Esophagus squamous epithelium (tissue), 5 donors: ENCODE measurements at places on chromosomes 2 and 18.

- no peak for DNase-seq
Observed at GRCh38 chr18:7878265-7879211, 311.4 kb downstream of the PTPRM start.

DNA sequence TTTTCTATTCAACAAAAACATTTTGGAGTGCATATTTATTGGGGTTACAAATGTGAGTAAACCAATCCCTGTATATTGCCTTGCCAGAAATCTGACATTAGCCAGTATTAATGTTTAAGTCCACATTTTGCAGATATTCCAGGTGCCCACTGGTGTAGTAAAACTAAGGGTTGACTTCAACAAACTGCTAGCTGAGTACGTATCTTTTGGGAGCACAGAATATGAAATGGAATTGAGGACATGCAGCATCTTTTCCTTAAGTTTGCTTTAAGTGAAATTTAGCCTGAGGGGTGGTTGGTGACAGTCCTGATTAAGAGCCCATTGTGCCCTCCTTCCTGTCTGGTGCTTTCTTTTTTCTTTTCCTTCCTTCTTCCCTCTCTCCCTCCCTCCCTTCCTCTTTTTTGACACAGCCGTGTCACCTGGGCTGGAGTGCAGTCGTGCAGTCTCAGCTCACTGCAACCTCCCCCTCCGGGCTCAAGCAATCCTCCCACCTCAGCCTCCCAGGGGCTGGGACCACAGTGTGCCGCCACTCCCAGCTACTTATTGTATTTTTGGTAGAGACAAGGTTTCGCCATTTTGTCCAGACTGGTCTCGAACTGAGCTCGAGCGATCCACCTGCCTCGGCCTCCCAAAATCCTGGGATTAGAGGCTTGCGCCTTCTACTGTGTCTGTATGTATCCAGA is 1.6 kb downstream of the NUP35 start:
- no peak for DNase-seq

GRCh38 chr2:47024046-47024445 is 108.4 kb upstream of the MCFD2 start:
- no peak for DNase-seq

- no peak for DNase-seq
Observed at GRCh38 chr2:158795195-158795924, at the start of gene DAPL1. TSS of gene DAPL1 (plus strand) at chr2:158795317. CDS start at chr2:158795373, 56 bp downstream.

- DNase-seq = no peak
Observed at GRCh38 chr2:20723543-20723942, 56.6 kb downstream of the GDF7 start.

DNA sequence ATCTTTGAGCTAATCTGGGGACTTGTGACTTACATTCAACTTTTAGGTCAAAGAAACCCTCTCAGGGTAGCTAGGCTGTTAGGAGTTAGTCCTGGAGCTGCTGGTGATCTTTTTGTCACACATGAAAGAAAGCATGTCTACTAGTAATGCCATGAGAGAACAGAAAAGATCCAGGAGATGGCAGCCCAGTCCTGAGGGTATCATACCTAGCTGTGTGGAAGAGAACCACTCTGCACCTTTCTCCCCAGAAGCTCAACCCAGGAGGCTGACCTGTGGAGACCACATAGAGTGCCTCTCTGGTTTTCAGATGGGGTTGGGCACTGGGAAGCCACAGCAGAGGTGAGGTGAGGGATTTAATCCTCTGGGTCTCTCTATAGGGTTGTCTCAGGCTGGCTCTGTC is 460.2 kb upstream of the UBE2E3 start:
- DNase-seq = no peak

DNA sequence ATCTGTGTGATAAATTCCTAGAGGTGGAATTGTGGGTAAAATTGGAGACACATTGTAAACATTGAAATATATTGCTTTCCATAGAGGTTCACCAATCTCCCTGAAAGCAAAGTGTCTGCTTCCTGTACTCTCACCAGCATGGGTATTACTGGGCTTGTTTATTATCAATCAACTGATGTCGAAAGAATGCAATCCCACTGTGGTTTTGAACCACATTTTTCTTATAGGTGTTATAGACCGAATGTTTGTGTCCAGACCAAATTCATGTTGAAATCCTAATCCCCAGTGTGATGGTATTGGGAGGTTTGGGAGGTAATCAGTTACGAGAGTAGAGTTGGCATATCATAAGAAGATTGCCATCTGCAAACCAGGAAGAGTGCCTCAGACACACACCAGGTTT is 1212.4 kb downstream of the LRP1B start:
- no peak for DNase-seq

DNA sequence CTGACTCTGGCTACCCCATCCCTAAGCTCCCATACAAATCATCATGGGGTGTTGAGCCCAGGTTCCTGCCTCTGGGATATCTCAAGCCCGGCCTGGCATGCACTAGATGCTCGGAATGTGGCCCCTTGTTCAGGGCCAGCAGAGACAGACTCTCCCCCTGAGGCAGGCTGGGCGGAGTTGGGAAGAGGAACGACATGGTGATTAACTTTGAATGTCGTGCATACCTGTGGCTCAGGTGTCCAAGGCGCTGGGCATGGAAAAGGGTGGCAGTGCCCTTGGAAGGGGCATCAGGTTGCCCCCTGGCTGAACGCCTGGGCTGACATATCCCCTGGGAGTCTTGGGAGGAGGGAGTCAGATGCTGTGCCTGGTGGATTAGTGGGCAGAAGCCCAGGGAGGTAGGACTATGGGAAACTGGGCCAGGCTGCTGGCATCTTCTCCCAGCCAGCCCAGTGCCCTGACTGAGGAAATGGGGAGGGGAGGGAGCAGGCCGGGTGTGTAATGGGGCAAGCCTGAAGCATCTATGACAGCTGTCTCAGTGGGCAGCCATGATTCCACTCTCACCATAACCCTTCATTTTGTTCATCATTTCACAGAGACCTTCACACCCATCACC is 57.8 kb upstream of the OTOF start:
- DNase-seq = no peak

DNA sequence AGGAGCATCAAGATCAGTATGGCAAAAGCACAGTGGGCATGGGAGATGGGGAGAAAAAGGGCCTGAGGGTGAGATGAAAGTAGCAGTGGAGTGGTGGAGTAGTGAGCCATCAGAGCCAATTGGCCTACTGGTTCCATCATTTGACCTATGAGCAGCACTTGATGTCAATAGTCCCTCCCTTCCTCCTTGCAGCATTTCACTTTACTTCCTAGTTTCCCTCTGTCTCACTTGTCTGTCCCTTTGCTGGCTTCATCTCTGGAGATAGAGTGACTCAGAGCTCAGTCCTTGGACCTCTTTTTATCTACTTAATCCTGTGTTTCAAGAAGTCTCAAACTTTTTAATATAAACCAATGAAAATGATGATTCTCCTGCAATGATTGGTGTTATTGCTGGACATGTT is 32.1 kb downstream of the FBXO48 start:
- no peak for DNase-seq

GRCh38 chr18:22210311-22210754 is 40.9 kb downstream of the GATA6 start:
- no peak for DNase-seq

GRCh38 chr18:61569176-61569892 is 236.1 kb downstream of the CDH20 start:
- DNase-seq = no peak

DNA sequence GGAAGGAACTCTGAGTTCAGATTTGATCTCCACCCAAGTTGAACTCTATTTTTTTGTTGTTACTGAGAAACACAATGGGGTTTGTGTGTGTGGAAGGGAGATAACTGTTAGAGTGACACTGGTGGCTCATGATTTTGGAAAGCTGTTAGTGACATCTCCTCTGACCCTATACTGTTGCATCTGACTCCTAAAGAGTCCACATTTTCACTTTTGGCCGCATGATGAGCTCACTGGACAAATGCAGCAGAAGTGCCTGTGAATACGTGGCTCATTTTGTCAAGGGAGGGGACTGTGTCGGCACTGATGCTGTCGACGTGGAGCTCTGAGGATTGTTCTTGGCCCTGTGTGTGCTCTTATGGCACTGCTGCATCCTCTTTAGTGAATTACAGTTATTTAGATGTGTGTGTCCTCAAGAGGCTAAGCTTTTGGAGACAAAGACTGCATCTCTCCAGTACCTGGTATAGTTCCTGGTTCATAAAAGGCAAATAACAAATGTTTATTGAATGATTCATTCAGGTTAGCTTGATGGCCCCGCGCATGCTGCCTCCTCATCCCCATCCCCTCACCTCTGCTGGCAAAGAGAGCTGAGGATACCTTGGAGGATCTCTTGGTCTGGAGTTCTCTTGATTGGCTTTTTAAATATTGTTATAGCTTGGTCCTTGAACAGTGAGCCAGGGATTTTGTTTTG is 135.4 kb downstream of the PHLPP1 start:
- no peak for DNase-seq

DNA sequence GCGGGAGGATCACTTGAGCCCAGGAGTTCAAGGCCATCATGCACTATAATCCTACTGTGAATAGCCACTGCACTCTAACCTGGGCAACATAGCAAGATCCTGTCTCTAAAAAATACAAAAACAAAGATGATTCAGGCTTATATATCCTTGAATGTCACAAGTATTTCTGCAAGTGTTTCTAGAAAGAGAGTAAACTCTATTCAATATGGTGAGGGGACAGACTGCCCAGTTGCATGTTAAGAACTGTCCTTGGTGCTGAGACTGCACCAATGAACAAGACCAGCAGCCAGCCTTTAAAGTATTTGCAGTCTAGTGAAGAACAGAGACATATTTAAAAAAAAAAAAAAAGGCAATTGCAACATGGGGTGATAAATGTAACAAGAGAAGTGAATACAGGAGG is 16.4 kb downstream of the MAP3K19 start:
- no peak for DNase-seq

GRCh38 chr2:16394986-16395550 is 270.6 kb downstream of the CYRIA start:
- DNase-seq = no peak

DNA sequence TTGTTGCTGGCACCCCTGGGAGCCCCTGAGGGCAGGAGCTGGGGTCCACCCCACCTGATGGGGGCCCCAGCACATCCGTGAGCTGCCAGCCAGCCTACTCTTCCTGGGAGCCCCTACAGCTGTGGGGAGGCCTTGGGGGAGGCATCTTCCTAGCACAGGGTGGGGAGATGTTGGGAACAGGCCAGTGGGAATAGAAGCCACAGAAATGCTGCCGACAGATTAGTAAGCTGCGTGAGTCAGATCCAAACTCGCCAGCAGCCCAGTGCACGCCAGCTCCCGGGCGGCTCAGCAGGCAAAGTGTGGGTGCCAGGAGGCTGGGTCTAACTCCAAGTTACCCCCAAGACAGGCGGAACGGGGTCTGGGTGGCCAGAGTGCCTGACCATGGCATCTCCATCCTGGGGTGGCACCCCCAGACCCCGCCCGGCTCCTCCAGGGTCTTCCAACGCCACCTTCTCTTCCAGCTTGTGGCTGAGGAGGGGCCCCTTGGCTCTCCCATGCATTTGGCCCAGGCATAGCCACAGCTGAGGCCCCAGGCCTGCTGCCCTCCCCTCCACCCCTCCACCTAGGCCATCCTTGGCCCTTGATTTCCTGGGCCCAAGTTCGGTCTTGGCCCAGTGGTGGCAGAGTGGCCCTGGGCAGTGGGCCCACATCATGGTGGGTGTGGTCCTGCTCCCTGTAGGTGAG is 15.3 kb downstream of the CROCC2 start:
- no peak for DNase-seq

DNA sequence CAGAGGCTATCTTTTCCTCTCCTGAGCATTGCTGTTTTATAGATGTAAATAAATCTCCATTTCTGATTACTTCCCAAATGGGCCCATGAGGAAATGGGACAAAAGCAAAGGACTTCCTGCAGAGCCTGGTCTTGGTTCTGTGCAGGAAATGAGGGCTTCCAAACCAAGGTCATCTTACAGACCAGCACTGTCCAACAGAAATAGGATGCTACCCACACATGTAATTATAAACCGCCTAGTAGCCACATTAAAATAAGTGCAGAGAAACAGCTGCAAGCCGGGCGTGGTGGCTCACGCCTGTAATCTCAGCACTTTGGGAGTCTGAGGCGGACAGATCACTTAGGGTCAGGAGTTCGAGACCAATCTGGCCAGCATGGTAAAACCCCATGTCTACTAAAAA is 6.2 kb downstream of the TTL start:
- no peak for DNase-seq

DNA sequence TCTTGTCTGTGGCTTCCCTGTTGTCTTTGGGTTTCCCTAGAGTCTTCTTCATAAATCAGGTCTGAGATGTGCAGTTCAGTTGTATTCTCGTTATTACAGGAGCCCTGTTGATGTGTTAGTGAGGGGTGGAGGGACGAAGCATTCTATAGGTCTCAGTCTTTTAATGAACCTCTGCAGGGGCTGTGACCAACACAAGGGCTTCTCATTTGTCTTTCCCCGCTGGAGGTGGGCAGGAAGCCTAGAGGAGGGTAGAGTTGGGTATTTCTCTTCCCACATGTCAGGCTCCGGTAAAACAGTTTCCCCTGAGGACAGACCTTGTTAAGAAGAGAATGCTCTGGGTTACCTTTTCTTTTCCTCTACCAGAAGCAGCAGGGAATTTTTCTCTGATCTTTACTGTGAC is 31.2 kb downstream of the PROC start:
- DNase-seq = no peak

GRCh38 chr2:38959938-38960608 is 70.4 kb downstream of the ARHGEF33 start:
- no peak for DNase-seq

- no peak for DNase-seq
Observed at GRCh38 chr18:30527917-30528316, 514.6 kb downstream of the DSC3 start.

DNA sequence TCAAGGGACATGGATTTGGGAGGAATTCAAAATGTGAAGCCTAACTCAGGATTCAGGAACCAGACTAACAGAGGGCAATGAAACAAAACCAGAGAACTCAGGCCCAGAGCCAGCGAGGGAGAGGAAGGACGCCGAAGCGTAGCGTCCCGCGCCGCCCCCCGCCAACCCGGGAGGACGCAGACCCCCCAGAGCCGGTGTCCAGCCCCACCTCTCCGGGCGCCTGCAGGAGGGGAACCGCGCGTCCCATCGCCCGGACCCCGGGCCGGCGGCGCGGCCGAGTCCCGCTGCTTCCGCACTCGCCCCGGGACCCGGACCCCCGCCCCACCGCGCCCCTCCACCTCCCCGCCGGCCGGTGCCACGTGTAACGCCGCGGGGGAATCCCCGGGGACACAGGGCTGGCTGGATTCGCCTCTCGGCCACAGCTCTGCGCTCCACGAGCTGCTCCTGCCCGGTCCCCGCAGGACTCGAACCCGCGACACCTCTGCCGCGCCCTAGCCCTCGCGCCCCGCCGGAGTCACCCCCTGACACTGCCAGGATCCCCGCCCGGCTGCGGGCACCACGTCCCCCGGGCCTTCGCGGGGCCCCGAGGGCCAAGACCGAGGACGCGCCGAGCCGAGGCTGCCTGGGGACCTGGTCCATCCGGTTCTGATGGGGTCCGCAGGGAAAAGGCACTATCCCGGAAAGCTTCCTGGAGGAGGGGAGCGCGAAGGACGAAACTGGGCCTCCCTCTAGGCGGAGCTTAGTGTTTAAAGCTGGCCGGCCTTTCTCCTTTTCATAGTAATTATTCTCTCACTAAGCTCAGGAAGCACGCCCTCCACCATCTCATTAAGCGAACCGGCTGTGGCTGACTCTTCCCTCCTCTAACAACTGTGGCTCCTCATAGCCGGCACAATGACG is 40.4 kb upstream of the FAM124B start:
- DNase-seq = no peak
